ENCODE measurements at places on chromosomes 2 and 18. TPM values are rescaled to one million over a fixed set of nuclear protein-coding genes. Genes with fewer than 3 reads are reported as not detected.
A peak's percentile ranks its signal among the peaks of the same experiment; 100 is the strongest.

DNA sequence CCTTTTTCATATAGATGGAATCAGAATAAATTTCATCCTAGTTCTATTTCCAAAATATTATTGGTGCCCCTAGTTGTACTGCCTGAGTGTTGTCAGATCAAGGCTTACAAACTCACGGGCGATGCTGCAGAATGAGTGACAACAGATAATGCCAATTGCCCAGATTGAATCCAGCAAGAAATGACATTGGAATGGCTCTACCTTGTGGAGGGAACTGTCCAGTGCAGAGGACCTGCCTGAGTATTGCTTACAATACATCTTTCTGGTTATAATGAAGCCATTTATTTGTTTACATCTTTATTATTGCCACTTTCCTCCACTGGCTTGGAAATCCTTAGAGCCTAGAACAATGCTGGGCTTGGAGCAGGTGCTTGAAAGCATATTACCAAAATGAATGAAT, 7.8 kb upstream of the IL1R2 start:
- DNase-seq, result no peak

The OTX1 gene
- total RNA-seq, result not detected

The C2orf76 gene
- total RNA-seq, result 17.6 TPM

The ANKRD23 gene
- 8.3 TPM for total RNA-seq

- peak; percentile 55 for DNase-seq
These were observed 109.1 kb downstream of the HDAC4 start for GRCh38 chr2:239291475-239292350.

- DNase-seq, result no peak
These were observed 110.2 kb downstream of the PRKCE start for GRCh38 chr2:45761635-45762034.

The BCL2L11 gene
- 13.8 TPM for total RNA-seq

- DNase-seq, result no peak
These were observed 109.5 kb downstream of the CDC42EP3 start for GRCh38 chr2:37561615-37562569.

GRCh38 chr2:37389989-37390765, 45.7 kb downstream of the QPCT start:
- no peak for DNase-seq

DNA sequence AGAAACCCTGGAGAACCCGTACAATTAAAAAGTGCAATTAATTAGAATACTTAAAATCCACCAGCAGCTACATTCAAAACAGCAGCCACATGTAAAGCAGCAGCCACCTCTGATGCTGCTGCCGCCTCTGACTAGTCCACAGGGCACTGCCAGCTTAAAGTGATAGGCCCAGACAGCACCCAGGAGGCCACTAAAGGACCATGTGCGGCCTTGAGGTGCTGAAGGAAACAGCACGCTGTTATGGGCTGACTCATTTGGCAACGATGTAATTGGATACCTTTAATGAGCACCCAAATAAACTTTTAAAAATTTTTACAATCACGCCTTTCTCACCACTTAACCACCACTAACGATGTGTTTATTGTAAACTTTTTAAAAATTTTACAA, 209.3 kb upstream of the NCKAP5 start:
- DNase-seq, result no peak

DNA sequence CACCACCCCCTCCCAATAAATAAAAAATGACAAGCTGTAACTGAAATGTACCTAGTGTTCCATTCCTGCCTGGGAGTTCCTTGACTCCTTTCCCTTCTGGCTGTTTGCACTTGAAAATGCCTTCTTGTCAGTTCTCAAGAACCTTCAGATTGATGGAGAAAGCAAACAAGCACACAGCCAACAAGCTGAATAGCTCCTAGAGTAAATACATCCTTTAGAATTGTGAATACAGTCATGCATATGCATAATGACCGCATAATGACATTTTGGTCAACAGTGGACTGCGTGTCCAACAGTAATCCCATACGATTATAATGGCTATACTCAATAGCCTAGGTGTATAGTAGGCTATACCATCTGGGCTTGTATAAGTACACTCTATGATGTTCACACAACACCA, 97.0 kb downstream of the LYPD6 start:
- DNase-seq, result no peak

The HOXD8 gene
- 11.9 TPM for total RNA-seq

DNA sequence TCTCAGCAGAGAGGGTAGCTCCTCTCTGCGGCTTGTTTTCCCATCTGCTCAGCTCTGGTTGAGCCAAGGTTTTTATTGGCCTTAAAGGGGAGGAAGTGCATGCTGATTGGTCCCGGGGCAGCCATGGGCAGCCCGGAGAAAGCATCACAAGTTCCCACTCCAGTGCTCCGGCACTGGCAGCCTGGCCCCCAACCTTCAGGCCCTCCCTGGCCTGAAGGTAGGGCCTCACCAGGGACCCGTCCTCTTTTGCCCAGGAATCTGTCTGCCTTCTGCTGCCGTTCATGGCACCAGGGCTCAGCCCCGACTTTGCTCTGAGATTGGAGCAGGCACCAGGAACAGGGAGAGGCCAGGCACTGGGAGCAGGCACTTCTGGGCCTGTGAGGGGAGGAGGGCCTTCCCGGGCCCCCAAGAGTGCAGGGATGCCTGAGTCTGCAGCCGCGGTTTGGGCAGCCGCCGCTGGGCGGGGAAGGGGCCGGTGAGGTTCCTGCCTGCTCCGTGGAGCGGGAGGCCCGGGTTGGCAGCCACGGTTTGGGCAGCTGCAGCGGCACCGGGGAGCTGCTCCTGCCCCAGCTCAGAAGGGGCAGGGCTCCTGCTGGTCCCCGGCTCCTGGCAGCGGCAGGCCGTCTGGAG, 17.5 kb upstream of the ILKAP start:
- no peak for DNase-seq

The C2orf66 gene
- total RNA-seq, result 0.36 TPM

The CEBPZOS gene
- total RNA-seq, result 43.5 TPM

DNA sequence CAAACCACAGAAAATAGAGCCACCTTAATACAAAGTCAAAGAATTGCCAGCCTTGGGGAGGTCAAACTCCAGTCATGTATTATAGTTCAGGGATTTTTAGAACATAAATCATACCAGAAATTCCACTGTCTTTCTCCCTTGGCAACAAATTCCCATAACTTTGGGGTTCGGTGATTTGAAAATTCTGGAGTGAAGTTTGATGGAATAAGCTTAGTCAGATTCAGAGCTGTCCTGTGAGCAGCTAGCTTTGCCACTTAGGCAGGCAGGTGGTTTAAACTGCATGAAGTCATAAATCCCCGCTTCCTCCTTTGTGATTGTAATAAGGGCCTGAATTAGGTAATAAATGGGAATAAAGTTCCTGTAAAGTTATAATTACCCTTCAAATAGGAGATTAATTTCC, 457.0 kb upstream of the HNMT start:
- no peak for DNase-seq

The RIT2 gene
- total RNA-seq, result not detected

DNA sequence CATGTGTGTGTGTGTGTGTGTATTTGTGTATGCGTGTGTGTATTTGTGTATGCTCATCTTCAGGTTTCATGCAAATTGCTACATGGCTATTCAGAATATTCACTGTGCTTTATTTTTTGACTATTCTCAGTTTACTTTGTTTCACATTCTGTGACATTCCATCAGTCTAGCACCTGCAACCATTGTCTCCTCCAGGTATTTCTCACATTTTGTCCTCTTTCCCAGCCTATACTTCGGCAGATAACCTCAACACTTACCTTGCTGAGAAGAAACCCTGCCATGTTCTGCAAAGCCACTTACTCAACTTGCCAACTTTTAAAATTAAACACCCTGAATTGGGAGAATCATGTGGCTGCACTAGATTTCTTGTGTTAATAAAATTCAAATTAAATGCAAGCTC, 135.4 kb upstream of the REG3A start:
- no peak for DNase-seq

The UGT1A9 gene
- not detected for total RNA-seq

- DNase-seq, result no peak
These were observed 469.7 kb downstream of the CDH2 start for GRCh38 chr18:27707201-27707600.

- DNase-seq, result no peak
These were observed 110.8 kb downstream of the TDRD15 start for GRCh38 chr2:21234464-21235120.

- DNase-seq, result no peak
These were observed 103.5 kb downstream of the TSHZ1 start for GRCh38 chr18:75314117-75314516.

The TLX2 gene
- total RNA-seq, result not detected

GRCh38 chr18:12403601-12404506, 3.9 kb upstream of the PRELID3A start:
- no peak for DNase-seq

- DNase-seq, result no peak
These were observed 93.7 kb downstream of the NOL4 start for GRCh38 chr18:34131006-34131405.

The ACADL gene
- 32.4 TPM for total RNA-seq

- no peak for DNase-seq
These were observed 947 bp downstream of the ZEB2 start for GRCh38 chr2:144518748-144519596.

The MYO3B gene
- 0.13 TPM for total RNA-seq

GRCh38 chr2:240768216-240768615, 51.8 kb downstream of the KIF1A start:
- no peak for DNase-seq

- DNase-seq, result peak; percentile 35
These were observed 109.0 kb downstream of the EIPR1 start for GRCh38 chr2:3268705-3269029.

DNA sequence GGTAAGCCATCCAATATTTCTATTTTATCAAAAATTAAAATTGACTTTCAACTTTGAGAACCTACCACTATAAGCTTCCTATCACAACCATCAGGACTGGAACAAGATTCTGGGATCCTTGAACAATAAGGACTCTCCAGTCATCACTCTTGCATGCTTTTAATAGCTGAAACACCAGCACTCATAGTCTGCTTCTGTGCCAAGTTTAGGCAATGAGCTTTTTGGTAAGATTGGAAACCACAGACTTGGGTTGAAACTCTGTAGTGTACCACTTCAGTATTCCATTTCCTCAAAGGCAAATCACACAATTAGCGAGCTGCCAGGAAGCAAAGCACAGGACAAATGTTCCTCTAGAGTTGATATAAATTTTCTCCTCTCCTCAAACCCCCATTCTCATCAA, 1065.8 kb upstream of the SLC39A10 start:
- DNase-seq, result no peak

GRCh38 chr2:240140511-240140910, at the start of gene OTOS:
TSS of gene OTOS (minus strand) at chr2:240140658. CDS start at chr2:240140326, 332 bp downstream.
- peak; percentile 36 for DNase-seq

DNA sequence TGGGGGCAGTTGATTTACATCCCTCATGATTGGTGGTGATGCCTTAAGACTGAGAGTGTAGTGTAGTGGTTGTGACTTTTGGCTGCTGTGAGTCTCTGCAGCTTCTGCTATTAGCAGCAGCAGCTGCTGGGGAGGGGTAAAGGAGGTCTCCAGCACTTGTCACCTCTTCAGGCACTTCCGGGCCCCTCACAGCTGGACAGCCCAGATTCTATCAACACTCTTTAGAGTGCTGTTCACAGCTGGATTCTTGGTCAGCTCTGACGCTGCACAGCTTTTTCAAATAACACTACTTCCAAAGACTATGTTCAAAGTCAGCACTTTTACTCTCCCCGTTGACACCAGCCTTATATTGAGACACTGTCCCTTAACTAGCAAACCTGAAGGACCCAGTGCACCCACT, 396.0 kb downstream of the MEIS1 start:
- no peak for DNase-seq

DNA sequence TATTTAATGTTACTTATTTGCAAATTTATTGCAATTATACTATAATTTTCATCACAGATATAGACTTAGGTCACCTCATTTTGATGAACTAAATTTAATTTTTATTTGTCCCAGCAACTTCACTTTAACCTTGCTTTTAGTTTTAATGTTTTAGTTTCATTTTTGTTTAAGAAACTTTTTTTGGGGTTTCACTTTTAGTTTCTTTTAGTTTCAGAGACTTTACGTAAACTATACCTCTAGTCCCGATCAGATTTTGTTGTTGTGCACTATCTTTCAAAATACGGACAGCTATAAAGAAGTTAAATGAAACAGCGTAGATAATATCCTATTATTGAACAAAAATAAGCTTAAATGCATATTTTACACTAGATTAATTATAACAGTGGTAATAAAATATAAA, 460.5 kb downstream of the ERBB4 start:
- no peak for DNase-seq

DNA sequence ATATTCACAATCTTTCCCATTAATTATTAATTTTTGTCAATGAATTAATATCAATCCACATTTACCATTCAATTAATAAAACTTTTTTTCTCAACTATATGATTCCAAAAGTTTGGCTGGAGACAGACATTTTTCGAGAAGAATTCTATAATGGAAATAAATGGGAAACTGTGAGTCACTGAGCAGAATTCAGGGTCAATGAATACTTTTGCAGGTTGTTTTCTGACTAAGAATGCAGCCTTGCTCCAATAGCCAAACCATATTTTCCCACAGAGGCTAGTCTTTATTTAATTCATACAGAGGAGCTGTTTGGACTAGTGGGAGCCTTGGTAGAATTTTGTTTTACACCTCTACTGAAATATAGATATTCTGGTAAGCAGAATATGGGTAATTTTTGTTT, 82.3 kb downstream of the ARHGAP28 start:
- DNase-seq, result no peak

The IL36G gene
- total RNA-seq, result not detected

The ELOA2 gene
- total RNA-seq, result not detected

The NDC80 gene
- total RNA-seq, result 1.3 TPM

- DNase-seq, result no peak
These were observed 1.1 kb upstream of the TTR start for GRCh38 chr18:31590570-31590969.

DNA sequence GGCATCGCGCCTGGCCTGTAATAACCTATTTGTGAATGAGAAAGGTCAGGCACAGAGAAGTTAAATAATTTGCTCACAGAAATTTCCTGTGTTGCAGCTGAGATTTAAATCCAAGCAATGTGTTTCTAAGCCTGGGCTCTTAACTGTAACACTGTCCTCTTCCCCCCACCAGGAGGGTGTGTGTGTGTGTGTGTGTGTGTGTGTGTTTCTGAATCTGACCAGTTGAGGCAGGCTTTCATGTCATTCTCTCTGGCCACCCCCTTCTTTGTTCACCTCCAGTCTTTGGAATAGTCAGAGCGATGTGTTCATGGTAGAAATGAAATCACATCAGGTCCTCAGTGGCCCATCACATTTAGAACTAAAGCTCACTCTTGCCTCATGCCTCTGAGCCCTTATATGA, 81.2 kb downstream of the NEDD4L start:
- no peak for DNase-seq

The CYS1 gene
- total RNA-seq, result 9.3 TPM
